ENCODE measurements at places on chromosomes 3 and 15.

GRCh38 chr3:10933470-10933804 is 59.1 kb upstream of the SLC6A1 start:
- DNase-seq: no peak

GRCh38 chr15:40155270-40155910 is 5.5 kb upstream of the BUB1B start:
- no peak for DNase-seq

GRCh38 chr15:89591834-89592233 is 16.6 kb downstream of the TICRR start:
- DNase-seq: no peak

DNA sequence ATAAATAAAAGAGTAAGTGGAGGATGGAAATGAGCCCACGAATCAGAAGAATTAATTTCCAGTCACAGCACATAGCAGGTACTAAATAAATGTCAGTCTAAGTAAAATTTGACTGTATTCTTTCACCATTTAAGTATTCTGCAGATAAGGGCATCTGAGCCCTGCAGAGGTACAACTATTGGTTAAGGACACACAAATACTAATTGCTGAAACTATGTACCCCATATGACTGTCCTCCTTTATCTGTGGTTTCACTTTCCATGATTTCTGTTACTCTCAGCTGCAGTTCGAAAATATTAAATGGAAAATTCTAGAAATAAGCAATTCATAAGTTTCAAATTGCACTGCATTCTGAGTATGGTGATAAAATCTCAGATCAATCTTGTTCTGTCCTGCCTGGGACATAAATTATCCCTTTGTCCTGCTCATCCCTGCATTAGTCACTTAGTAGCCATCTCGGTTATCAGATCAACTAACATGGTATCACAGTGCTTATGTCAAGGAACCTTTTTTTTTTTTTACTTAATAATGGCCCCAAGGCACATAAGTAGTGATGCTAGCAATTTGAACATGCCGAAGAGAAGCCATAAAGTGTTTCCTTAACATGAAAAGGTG is 95.1 kb downstream of the LSAMP start:
- DNase-seq: no peak

DNA sequence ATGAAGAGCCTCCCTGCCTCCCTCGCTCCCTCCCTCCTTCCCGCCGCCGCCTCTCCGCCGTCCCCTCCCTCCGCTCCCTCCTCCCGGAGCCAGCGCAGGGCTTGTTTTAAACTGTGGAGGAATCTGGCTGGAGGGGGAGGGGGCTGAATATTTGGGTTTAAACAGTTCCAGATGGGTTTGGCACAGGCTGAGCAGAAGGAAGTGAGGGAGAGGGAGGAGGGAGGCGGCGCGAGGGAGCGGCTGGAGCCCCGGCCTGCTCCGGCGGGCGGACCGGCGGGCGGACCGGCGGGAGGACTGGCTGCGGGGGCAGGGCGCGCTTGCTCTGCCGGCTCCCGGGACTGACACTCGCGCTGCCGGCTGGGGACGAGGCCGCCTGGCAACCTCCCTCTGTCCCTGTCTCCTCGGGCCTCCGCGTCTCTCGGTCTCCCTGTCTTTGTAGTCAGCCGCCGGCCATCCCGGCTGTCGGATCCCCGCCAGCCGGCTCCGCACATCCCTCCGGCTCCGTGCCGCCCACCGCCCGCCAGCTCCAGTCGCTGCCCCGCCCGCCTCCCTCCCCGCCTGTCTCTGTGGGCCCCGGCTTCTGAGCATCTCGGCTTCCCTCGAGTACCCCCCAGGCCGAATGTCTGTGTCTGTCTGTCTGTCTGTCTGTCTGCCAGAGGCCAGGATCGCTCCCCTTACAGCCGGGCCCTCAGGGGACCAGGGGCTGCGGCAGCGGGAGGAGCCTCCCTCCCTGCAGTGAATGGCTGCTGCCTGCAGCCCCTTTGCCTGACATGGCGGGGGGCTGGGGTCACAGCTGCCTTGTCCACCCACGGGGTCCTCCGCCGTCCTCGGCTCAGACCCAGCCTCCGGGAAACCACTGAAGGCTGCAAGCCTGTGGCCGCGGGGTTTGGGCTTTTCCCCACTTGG is 7.6 kb downstream of the EPHB3 start:
- no peak for DNase-seq

GRCh38 chr3:20123131-20123652 is 62.8 kb downstream of the SGO1 start:
- no peak for DNase-seq

- no peak for DNase-seq
Observed at GRCh38 chr15:52257734-52258062, 37.9 kb downstream of the MYO5C start.

DNA sequence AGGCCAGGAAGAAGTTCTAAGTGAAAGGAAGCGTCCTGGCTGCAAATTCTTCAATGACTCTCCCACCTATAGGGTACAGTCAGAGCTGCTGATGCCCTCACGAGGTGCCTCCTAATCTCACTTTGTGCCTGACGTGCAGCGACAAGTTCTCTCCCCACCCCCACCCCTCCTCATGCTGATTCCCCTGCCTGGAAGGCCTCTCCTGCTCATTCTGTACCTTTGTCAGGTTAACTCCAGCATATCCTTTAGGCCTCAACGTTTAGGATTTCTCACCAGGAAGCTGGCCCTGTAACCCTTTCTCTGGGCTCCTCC is 25.0 kb downstream of the SLC12A8 start:
- DNase-seq: no peak

DNA sequence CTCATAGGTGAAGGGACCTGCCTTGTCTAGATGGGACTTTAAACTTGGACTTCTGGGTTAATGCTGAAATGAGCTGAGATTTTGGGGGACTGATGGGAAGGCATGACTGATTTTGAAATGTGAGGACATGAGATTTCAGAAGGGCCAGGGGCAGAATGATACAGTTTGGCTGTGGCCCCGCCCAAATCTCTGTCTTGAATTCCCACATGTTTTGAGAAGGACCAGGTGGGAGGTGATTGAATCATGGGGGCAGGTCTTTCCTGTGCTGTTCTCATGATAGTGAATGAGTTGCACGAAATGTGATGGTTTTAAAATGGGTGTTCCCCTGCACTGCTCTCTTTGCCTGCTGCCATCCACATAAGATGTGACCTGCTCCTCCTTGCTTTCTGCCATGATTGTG is 42.8 kb downstream of the ILDR1 start:
- no peak for DNase-seq

DNA sequence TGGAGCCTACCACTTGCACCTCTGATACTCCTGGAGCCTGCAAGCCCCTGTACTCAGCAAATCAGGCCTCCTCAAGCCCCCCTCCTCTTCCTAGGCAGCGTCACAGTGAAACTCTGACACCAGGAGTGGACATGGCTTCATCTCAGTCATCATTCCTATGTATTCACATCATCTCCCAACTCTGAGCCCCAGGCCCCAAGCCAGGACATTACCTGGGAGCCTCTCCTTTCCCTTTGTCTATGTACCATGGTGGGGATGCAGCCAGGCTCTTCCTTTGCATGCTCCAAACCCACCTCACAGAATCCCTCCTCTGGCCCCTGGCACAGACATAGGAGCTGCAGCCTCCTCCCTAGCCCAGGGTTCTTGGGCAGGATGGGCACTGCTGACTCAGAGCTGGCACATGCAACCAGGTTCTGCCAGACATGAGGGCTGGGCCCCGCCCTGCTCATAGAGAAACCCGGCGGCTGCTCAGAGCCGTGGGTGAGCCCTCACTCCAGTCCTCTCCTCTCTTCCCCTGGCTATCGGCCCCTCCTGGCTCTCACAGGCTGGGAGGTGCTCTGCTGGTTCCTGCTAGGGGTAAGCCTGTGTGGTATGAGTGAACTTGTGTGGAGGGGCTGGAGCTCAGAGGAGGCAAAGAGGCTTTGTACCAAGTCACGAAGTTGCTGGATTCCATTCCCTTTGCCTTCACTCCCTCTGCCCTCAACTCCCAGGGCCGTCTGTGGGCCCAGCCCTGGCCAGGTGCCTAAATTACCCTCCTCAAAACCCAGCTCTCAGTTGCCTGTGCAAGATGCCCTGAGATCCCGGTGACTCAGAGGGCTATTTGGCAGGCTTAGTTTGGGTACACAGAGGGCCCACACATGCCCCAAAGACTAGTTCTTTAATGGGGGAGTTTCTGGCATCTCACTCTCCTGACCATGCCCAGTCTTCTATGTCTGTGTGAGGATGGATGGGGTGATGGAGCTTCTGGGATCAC is 1.9 kb upstream of the PLCD1 start:
- DNase-seq: no peak

GRCh38 chr3:197907196-197907595 is 42.8 kb upstream of the RPL35A start:
- no peak for DNase-seq

GRCh38 chr3:17983106-17983505 is 240.7 kb upstream of the TBC1D5 start:
- no peak for DNase-seq

DNA sequence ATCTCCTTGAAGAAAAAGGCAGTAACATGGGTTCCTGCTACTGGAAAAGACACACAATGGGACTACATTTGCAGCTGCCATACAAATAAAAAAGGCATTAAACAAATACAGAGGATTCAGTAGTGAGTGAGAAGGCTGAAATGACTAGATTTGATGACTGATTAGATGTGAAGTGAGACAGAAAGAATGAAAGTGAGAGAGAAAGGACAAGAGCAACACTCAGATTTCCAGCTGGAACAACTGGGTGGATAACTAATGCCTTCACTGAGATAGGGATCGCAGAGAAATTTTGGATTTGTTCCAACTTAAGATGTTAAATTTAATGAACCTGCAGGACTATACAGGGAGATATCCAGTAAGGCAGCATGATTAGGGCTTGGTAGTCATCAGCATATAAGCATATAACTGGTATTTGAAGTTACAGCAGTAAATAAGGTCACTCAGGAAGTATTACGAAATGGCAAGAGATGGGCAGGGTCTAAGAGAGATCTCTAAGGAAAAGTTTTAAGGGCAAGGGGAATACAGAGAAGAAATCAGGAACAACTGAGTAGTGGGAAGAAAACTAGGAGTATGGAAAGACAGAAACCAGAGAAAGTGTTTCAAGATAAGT is 8.2 kb downstream of the OSBPL11 start:
- DNase-seq: no peak

DNA sequence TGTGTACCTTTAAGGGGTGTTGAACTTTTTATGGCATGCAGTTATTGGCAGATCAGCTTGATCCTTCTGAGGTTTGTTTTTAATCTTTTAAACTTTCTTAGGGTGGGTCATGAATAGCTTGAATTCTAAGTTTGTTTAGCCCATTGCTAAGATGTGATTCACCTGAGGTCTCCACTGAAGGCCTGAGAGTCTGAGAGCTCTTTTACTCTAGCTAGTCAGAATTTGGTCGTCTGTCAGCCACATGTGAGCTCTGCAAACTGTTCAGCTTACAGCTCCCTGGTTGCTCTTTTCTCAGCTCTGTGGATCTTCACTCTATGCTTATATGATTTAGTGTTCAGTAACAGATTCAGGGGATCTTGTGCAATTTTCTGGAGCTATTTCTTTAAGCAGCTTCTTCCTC is 161.3 kb downstream of the ABHD5 start:
- DNase-seq: no peak

- no peak for DNase-seq
Observed at GRCh38 chr3:111864821-111865656, 6.0 kb downstream of the PHLDB2 start.

GRCh38 chr15:57495554-57496165 is 96.0 kb upstream of the MYZAP start:
- DNase-seq: no peak

DNA sequence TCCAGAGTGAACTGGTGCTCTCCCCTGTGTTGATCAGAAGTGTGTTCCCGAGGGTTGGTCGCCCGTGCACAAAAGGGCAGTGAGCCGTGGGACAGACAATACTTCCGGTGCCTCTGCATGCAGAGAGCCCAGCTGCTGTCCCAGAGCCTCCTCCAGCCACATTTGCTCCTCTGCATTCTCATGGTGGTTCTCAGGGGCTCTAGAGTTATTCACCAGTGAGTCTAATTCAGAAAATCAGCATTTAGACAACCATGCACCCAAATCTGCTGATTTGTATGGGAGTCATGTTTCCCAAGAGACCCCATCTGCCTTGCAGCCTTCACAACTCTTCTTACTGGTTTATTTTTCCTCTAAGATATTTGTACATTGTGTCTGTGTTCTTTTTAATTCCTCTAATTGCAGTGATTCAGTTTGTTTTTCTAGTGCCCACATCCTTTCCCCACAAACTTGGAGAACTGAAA is 107.0 kb upstream of the SPRED1 start:
- no peak for DNase-seq

GRCh38 chr3:16379838-16380237 is 114.8 kb downstream of the OXNAD1 start:
- no peak for DNase-seq

DNA sequence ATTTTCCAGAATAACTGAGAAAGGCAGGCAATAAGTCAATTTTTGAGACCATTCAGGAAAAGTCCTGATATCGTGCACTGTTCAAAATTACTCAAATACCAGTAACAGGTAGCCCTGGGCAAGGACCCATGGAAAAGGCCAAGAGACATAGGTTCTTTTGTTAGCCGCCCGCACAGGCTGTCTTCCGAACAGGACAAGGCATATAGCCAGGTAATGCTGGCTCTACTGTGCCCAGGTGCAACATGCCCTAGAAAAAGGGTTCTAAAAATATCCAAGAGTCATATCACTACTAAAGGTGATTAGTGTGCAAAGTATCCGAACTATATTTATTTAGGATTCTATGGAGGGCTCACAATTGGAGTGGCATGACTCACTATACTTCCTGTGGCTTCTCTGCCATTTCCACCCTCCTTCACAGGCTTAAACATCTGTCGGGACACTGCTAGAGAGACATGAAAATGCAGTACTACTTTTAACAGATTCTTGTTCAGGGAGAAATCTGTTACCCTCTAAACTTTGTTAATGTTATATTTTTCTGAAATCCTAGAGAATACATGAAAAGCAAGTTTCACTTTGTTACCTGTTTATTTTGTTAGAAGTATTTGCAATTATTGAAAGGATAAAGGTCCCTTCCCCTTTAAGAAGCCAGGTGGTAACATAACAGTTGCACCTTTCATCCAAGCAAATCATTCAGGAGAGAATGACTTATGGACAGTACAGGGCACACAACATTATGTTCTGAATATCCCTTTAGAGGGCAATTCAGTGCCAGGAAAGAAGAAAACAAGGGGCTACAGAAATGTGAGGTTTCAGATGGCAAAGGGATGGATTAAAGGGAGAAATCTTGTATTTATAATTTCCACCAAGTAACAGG is 293.3 kb upstream of the THBS1 start:
- no peak for DNase-seq

GRCh38 chr15:66939451-66940023 is 125.9 kb upstream of the SMAD3 start:
- no peak for DNase-seq

DNA sequence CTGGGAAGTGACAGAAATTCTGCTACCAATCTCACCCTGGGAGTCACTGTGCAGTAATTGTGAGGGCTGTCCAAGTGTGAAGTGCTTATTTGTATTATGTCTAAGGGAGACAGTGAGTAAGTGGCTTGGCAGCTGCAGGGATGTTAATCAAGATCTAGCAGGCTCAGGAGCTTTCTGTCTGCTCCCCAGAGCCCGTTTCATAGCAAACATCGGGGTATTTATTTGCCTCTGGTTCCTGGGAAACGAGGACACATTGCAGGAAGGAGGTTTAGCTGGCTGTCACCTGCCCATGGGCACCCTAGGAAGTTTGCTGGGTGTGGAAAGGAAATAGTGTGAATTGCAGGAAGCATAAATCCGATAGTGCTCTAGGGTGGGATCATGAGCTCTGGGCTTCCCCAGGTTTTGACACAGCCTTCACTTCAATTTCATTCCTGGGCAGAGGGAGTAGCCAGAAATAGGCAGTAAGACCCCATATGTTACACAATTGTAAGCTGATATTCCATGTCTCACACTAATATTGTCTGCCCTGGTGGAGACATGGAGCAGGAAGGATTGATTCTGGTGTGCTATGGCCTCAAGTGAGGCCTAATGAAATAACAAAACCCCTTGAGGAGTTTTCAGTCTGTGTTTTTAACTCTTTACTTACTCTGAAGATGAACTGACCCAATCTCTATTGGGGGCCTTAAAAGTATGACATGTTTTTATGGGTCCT is 74.1 kb upstream of the MITF start:
- DNase-seq: no peak
